ENCODE measurements at places on chromosomes 11 and 22.

GRCh38 chr22:32517488-32517887 lies 42.9 kb downstream of the FBXO7 start:
- DNase-seq, result no peak

- no peak for DNase-seq
These were observed 42.3 kb upstream of the CCDC188 start for GRCh38 chr22:20192972-20193760.

GRCh38 chr11:61119055-61119454 lies 16.8 kb downstream of the CD5 start:
- no peak for DNase-seq

DNA sequence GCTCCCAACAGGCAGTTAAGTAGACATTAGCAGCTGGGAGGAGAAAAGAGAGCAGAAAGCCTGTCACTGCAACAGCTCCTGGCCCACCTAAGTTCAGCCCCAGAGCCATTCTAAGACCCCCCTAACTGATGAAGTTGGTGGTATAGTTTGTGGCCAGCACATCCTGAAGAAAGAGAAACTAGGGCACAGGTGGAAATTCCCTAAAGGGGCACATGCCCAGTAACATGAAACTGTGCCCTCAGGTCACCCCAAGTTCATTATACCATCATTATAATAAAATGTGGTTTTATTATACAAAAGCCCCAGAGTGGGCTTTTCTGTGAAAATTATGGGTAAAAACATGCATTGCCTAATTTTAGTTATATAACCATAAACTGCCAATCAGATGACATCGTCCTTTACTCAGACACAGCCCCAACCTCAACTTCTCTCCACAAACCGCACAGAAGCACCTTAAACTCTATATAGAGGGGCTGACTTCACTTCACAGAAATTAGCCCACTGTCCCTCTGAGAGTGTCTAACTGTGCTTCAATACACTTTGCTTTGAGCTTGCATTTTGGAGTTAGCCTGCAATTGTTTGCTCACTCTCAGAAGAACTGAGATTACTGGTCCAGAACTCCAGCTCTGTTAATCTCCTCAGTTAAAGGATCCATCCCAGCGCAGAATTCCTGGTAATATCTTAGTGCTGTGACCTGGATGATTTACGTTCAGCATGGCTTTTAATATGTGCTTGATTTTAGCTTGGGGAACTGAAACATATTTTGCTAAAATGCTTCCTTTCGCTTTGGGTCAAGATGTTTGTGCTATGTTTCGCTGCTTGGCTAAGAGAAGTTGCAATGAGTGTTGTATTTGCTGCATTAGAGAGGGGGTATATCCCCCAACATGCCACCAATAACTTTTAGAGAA lies 1.8 kb upstream of the APOL3 start:
- no peak for DNase-seq

- DNase-seq, result no peak
These were observed 7.4 kb downstream of the GNB1L start for GRCh38 chr22:19847345-19847632.

DNA sequence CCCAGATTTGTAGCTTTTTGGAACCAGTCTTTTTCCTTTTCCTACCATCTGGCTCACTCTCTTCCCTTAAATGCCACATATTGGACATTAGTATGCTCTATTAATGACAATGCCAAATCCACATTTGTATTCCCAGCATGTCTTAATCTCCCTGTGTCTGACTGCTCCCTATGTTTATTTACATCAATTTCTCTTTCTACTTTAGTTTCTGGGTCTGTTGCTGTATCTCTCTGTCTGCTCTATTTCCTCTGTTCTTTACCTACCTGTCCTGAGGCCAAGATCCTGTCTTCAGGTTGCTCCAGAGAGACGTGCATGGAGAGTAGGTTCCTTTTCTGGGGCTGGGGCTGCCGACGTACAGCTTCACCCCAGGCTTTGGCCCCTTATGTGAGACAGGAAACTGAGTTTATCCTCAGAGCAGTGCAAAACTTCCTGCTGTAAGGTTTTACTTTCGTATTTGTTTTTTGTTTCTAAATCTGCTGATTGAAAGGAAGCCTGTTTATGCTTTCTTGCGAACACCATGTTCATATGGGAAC lies 25.6 kb downstream of the OR2AG2 start:
- peak; percentile 32 for DNase-seq

GRCh38 chr11:3088806-3089205 lies 31.6 kb upstream of the CARS1 start:
- no peak for DNase-seq

GRCh38 chr11:101083335-101083734 lies 46.3 kb downstream of the PGR start:
- DNase-seq, result no peak

DNA sequence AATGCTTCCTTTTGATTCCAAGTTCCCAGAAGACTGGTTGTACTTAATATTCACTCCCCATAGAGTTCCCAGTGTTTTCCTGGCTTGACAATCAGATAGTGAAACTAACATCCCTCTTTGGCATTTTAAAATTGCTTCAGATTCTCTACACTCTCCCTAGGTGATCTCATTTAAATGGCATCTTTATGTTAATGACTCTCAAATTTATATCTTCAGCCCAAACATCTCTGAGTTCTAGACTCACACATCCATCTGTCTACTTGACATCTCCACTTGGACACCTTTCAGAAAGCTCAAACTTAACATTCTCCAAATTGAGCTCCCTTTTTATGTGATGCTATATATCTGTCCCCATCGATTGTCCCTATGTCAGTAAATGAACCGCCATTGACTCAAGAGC lies 232.0 kb downstream of the NTM start:
- no peak for DNase-seq

DNA sequence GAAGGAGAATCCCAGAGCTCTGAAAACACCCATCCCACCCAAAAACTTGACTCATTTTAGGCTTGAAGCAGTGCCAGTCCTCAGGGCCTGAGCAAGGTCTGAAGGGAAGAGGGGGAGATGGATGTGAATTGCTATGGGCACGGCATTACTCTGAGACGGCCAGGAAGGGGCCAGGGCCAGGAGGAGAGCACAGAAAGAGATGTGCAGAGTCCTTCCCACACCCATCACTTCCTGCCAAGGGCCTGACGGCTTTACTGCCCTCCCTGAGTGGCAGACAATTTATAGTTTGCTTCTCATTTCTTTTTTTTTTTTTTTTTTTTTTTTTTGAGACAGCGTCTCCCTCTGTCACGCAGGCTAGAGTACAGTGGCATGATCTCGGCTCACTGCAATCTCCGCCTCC lies 22.5 kb downstream of the TAB1 start:
- no peak for DNase-seq

DNA sequence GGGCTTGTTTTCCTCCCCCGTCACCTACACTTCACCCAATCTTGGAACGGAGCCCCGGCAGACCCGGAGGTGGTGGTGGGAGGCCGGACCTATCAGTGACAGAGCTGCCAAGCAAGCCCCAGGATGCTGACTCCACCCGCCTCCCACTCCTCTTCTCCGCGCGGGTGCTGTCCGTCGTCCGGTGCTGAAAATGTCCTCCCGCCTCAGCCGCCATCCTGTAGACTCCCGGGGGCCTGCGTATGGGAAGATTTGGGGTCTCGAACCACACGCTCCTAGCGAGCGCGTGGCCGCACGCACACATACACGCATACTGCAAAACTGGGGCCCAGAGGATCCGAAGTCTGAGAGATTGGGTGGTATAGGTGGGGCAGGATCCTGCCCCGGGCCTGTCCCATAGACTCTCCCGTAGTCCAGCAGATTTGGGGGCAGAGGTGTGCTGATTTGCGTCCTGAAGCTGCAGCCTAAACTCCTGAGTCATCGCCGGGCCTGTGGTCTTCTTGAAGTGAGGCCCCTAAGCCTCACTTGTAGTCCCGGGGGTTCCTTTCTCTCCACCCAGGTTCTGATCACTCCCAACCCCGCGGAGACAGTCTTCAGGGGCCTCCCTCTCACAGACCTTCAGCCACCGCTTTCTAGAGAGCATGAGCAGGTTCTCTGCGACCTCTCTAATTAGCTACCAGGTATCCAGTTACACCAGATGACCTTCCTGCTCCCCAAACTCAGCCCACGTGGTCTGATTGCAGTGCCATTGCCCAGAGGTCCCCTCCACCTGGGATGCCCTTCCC lies 796 bp upstream of the YIF1A start:
- DNase-seq, result peak; percentile 86

- no peak for DNase-seq
These were observed 1004.5 kb upstream of the CCDC90B start for GRCh38 chr11:84290647-84291046.

DNA sequence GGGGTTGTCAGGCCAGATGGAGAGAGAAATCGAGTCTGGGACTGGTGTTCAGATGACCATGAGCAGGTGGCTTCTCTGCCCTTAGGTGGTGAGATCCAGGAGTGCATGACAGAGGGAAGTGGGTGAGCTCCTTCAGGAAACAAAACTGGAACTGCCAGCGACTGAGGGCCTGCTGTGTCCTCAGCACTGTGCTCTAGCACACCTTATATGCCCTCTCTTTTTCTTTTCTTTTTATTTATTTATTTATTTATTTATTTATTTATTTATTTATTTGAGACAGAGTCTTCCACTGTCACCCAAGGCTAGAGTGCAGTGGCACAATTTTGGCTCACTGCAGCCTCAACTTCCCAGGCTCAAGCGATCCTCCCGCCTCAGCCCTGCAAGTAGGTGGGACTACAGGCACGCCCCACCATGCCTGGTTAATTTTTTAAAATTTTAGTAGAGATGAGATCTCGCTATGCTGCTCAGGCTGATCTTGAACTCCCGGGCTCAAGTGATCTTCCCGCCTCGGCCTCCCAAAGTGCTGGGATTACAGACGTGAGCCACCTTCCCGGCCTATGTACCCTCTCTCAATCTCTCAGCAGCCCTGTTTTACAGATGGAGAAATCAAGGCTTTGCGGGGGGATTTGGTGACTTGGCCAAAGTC lies 14.8 kb upstream of the RASD2 start:
- DNase-seq, result no peak

DNA sequence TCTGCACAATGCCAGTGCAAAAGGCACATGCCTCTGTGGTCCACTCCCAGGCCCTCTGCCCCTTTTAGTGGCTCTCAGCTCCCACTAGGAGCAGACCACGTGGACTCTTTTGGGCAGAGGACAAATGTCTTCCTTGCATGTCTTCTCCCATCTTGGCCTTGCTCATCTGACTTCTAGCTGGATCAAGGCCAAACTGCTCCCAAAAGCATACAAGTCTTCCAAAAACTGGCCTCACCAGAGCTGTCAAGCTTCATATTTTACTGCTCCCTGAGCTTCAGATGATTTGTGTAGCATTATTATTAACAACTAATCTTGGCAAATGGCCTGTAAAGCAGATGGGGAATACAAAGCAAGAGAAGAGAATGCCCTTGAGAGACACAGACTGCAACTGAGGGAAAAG lies 6.9 kb downstream of the SMPD1 start:
- DNase-seq, result no peak

GRCh38 chr11:62909107-62909894 lies 11.9 kb downstream of the CHRM1 start:
- DNase-seq, result no peak

GRCh38 chr11:117229411-117229810 lies 2.5 kb downstream of the PCSK7 start:
- DNase-seq, result no peak

- no peak for DNase-seq
These were observed 20.8 kb upstream of the TUB start for GRCh38 chr11:8060146-8060719.

- DNase-seq, result no peak
These were observed 9.5 kb downstream of the FREY1 start for GRCh38 chr11:45897556-45897955.

DNA sequence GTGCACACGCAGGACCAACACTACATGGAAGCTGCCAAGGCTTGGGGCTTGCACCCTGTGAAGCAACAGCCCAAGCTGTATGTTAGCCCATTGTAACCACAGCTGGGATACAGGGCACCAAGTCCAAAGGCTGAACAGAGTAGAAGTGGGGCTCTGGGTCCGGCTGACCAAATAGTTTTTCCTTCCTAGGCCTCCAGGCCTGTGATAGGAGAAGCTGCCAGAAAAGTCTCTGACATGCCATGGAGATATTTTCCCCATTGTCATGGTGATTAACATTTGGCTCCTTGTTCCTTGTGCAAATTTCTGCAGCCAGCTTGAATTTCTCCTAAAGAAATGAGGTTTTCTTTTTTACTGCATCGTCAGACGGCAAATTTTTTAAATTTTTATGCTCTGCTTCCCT lies 941.2 kb downstream of the FAM181B start:
- no peak for DNase-seq

GRCh38 chr11:80204021-80204420 lies 763.2 kb upstream of the TENM4 start:
- no peak for DNase-seq

DNA sequence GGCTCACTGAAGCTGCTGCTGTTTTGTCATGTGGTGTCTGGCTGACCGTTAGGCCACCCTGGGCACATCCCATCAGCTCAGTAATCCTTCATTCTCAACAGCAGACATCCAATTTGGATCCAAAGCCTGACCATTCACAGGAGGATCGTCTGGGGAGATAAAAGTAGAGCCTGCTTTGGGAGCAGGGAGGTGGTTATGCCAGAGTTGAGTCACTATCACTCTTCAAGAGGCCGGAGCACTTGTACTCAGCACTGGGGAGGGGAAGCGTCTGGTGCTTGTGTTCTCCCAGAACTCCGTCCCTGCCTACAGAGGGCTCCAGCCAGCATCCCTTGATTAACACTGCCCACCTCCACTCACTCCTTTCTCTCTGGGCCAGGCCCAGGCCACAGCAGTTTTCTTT lies 382.6 kb downstream of the OPCML start:
- DNase-seq, result no peak

GRCh38 chr22:24426851-24427499 lies 424 bp upstream of the ADORA2A start:
- DNase-seq, result no peak

GRCh38 chr11:119377112-119377901 lies 4.2 kb downstream of the USP2 start:
- DNase-seq, result no peak

DNA sequence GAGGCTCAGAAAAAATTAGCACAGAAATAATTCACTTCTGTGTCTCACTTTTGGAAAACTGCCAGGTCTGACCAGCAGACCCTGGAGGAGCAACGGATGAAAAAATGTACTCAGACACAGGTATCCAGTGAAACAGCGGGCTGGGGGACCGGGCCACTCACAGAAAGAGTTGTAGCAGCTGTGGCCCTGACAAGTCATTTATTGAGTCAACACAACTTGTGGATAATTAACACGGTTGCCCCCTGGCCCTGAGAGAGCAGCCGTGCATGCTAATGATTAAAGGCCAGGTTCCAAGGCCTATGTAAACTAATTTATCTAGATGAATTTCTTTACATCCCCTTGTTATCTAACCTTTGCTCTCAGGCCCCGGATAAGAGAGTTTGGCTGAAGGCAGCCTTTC lies 131.3 kb downstream of the AASDHPPT start:
- DNase-seq, result no peak

- no peak for DNase-seq
These were observed 24.1 kb upstream of the CLNS1A start for GRCh38 chr11:77661670-77662069.

DNA sequence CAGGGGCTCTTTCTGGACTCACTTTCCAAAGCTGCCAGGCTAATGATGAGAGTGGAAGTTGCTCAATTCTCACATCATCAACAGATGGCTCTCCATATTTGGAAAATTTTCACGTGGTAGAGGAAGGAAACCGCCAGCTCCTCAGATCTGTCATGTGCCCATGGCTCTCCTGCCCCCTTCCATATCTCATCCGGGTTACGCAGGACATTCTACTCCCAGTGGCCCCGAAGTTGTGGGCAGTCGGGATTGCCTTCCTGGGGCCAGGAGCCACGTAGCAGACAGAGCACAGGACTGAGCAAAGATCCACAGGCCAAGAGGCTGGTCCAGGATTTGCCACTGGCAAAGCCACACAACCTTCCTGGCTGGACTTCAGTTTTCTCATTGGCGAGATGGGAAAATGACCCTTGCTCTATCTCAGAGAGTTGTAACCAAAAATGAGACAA lies 38.8 kb downstream of the RPUSD4 start:
- DNase-seq, result no peak

- no peak for DNase-seq
These were observed 6.9 kb downstream of the C11orf68 start for GRCh38 chr11:65911682-65912568.

Measured in stimulated activated CD4-positive, alpha-beta T cell treated with anti-CD3 and anti-CD28 coated beads, Interleukin-1b, Interleukin-23, amount 100 ng/mL, for 48 hours (primary cell).